ENCODE measurements at places on chromosomes 6 and 20.

DNA sequence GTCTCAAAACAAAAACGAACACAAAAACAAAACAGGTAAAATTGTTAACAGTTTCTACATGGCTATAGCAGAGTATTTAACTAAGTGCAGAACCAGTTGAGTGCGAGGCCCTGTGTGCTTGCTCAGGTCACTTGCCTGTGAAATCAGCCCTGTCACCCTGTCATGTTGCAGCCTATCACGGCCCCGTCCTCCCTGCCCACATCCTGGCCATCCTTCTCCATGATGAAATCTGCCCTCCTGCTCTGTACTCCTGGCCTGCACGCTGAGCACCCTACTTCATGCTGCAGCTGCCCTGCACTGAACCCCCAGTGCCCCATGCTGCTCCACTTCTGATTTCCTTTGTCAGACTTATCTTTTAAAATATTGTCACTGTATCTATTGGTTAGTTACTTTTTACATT is 62.4 kb downstream of the DTD1 start:
- no peak for DNase-seq

DNA sequence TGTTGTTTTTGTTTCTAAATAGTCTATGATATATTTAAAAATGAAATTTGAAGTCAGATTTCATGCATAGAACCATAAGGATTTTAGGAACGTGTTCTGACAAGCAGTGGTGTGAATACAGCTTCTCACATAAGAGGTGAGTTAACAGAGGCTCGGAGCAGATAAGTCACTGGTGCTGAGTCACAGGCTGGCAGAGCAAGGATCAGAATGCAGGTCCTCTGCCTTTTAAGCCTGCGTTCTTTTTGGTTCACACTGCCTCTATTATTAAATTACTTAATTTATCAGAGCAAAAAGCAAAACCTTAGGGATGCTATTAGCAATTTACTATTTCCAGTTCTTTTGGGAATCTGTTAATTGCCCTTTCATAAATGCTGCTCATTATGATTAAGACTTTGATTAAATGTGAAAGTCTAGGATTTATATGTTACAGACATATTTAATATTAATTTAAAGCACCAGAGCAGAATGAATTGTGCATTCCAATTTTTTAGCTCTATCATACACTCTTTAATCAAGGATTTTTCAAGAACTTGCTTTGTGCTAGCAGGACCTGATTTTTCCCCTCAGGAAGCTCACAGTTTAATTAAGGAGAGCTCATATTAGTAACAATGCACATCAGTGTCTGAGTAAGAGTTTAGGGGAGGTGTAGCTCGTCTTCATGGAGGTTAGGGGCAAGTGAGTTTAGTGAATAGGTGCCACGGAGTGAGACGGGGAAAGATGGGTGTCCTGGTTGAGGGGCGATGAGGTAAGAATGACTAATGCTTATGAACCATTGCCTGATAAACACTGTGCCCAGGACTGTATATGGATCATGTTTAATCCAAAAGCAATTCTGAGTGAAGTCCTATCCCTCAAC is 212.7 kb upstream of the AGPAT4 start:
- DNase-seq, result no peak

GRCh38 chr6:160030103-160030502 is 61.2 kb downstream of the IGF2R start:
- peak; percentile 70 for DNase-seq

DNA sequence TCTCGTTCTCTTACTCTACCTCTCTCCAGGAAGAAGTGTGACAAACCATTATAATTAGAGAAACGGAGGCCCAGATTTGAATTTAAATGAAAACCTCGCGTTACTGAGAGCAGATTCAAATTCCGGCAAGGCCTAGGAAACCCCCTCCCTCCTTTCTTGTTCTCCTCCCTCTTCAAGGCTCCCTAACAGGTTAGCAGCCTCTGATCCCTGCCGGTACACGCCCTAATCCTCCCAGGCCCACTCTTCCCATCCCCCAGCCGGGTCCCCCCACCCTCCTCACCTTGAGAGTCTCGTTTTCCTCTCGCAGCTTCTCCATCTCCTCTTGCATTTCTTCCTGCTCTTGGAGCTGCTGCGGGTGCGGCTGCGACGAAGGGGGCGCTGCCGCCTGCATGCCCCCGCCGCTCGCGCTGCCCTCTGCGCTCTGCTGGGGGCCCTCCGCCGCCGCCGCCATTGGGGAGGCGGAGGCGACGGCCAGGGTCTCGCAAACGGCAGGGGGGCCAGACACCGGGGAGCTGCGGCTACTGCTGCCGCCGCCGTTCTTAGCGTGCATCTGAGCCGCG is 3.8 kb downstream of the MTCL3 start:
- no peak for DNase-seq

DNA sequence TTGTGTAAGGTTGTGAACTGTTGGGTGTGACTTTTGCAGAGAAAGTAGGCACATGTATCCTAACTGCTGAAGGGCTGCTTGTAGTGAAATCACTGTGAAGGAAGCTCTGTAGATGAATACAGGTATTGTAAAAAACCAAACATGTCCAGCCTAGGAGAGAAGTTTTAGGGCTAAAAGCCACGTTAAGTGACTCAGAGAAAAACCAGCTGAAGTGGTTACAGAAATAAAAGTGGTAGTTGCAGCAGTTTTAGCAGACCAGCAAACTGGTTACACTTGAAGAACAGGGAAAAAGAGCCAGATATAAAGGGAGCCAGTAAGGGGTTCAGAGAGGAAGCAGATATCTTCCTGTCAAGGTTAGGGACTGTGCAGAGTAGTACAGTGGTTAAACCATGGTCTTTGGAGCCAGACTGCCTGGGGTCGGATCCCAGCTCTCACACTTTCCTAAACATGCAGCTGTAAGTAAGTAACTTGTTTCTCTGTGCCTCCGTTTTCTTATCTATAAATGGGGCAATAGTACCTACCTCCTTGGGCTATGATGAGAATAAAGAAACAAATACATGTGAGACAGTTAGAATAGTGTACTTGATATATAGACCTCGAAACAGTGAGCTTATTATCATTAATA is 33.8 kb upstream of the RNF8 start:
- no peak for DNase-seq

GRCh38 chr6:167437888-167438484 is 113.1 kb downstream of the TTLL2 start:
- DNase-seq, result no peak

- DNase-seq, result no peak
These were observed 41.3 kb upstream of the ELOVL5 start for GRCh38 chr6:53390010-53390409.

- DNase-seq, result no peak
These were observed 245.9 kb downstream of the ERMARD start for GRCh38 chr6:169997187-169997929.

DNA sequence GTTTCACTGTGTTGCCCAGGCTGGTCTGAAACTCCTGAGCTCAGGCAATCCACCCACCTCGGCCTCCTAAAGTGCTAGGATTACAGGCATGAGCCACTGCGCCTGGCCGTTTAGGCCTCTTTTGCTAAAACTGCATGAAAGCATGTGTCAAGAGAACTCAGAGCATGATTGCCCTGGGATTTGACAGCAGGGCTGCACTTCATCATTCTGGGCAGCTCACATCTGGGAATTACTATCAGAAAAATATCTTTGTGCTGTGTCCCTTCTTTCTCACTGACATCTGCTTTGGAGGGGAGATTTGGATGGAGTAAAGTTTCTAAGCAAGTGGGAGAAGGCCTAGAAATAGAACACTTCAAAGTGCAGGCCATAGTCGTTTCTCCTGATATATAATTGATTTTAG is 59.6 kb upstream of the EIF2S2 start:
- no peak for DNase-seq

All from amygdala (tissue), 56 donors.